PC-9 (cell line): ENCODE measurements at places on chromosomes 6 and 20. TPM values are rescaled to one million over a fixed set of nuclear protein-coding genes. Genes with fewer than 3 reads are reported as not detected.

GRCh38 chr6:141551318-141551717 is 581.4 kb upstream of the GJE1 start:
- no peak for DNase-seq

DNA sequence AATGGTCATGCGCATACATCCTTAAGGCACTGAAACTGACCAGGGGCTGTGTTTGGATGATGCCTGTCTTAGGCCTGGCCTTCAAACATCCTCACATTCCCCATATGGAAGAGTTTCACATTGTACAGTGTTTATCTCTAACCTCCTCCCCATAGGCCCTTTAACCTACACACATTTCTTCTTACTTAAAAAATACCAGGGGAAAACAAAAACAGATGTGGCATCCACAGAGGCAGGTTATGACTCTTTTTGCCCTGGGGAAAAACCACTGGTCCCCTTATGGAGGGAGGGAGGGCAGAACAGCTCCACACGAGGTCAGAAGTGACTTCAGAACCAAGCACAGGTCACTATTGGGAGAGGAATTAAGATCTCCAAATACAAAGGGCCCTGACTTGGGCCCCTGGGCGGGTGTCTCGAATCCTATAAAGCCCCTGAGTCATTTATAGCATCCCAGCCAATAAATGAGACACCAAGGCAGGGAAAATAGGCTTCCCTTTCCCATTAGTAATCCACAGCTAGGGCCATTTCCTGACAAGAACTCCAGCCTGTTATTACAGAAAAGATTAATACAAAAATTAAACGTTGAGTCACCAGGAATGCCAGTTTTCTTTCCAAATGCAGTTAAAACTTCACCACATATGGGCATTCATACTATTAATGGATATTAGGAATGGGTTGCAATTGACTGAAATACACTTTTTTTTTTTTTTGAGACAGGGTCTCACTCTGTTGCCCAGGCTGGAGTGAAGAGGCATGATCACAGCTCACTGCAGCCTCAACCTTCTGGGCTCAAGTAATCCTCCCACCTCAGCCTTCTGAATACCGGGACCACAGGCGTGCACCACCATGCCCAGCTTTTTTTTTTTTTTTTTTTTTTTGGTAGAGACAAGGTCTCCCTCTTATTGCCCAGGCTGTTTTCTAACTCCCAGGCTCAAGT is 107.2 kb downstream of the ATP9A start:
- no peak for DNase-seq

DNA sequence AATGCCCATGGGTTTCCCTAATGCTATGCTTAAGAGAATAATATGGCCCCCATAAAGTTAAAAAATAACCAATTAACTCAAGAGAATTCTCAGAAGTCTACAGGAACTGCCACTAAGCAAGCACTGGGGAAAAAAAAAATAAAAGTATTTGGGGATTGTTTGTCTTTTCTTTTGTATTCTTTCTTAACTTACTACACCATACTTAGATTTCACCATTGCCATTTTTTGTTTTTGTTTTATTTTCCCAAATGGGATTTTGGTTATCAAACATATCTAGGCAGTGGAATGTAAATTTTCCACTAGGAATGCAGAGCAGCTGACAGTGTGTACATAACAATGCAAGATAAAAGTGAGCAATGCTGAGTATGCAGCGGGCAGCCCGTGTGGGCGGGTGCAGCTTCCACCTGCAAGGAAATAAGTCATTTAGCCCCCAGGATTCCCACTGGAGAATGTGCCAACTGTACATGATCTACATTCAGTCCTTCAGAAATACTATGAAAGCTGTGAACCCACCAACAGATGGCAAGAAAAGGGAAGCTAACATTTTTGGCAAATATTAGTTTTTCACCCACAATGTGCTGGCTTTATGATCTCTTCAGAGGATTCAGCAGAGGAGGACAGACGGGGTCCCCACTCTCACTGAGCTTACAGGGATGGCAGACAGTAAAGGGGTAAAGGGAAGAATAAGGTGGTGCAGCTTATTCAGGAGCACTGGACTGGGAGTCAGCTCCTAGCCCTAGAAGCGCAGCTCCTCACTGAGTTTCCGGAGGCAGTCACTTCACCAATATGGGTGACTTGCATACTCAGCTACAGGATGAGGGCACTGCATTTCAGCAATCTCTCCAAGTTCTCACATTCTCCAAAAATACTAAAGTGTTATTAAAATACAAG is 44.4 kb downstream of the DCDC2 start:
- DNase-seq, result peak; percentile 70

C20orf202 gene
- not detected in 2 replicates for total RNA-seq

GRCh38 chr20:36873498-36874189 is 2.3 kb upstream of the TLDC2 start:
- no peak for DNase-seq

EEF1A1 gene
- 10,581 and 12,059 TPM in 2 replicates for total RNA-seq

- no peak for DNase-seq
Measured at GRCh38 chr6:31009731-31010130, 543 bp upstream of the MUC22 start.

DNA sequence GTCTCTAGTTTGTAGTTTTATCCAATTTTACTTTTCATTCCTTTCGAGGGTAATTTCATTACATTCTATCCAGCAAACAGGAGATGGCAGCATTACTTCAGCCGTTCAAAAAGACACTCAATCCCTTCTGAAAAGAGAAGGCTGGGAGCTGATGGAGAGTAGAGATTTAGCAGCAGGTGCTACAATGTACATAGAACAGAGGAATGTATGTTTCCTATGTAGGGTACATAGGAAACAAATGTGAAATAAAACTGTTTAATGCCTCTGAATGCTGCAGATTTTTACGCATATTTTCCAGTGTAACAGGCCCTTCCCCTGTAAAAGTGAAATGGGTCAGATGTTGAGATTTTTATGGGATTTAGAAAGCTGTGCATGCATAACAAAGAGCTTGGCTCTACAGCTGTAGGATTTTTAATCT is 16.0 kb downstream of the RPS12 start:
- DNase-seq, result no peak

- DNase-seq, result no peak
Measured at GRCh38 chr6:131009790-131010189, 53.3 kb downstream of the EPB41L2 start.

OXT gene
- not detected in 2 replicates for total RNA-seq
